ENCODE measurements at places on chromosomes 7 and 10.

DNA sequence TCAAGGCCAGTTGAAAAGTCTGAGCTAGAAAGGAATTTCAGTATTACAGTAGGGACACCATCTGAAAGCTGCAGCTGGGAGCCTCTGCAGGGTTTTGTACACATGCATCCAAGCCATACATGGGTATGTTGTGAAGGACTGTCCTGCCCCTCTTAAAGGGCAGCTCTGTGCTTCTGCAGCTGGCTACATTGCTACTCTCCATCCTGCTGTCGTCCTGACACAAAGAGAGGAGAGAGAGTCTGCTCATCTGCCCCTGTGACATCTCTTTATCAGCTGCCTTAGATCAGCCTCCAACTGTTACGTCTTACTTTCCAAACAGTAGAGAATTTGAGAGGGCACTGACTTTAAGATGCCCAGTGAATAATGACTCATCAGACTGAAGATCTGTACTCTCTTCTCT is 602.7 kb downstream of the SORCS3 start:
- DNase-seq: no peak

- DNase-seq: no peak
These were observed 56.3 kb upstream of the FAM3C start for GRCh38 chr7:121452389-121452788.

- no peak for DNase-seq
These were observed 50.6 kb downstream of the PNLIPRP2 start for GRCh38 chr10:116671274-116671926.

DNA sequence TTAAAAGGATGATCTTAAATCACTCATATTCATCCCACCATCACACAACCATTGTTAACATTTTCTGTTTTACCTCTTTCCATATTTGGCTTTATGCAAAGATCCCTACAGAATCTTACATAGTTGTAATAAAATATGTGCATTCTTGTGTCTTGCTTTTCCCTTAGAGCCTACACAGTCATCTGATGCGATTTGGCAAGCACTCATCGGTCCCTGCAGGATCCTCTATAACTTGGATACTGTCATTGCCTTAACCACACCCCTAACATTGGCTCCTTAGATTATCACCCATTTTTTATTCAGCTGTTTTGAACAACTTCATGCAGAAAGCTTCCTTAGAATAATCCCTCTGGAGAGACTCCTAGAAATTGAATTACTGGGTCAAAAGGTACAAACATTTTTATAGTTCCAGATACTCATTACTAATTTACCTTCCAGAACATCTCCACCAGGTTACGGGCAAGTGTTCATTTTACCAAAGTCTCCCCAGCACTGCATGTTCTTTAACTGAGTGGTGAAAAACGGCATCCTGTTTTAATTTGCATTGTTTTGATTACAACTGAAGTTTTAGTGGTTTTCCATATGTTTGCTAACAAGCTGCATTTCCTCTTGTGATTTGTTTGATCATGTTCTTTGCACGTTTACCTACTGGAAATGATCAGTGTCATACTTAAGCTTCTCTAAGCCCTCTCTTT is 268.3 kb downstream of the GRID1 start:
- no peak for DNase-seq

- DNase-seq: no peak
These were observed 608.4 kb upstream of the KCND2 start for GRCh38 chr7:119664601-119665000.

DNA sequence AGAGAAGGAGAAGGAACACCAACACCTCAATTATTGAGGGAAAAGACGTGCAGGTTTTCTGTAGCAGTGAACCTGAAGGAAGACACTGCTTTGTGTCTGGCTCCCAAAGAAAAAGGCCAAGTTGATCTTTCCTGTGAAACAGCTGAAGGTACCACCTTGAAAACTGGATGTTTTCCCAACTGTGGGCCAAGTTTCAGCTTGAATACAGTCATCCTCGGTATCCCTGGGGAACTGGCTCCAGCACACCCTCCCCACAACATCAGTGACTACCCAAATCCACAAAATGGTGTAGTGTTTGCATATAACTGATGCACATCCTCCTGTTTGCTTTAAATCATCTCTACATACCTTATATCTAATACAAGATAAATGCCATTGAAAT is 297.0 kb upstream of the PITRM1 start:
- no peak for DNase-seq

DNA sequence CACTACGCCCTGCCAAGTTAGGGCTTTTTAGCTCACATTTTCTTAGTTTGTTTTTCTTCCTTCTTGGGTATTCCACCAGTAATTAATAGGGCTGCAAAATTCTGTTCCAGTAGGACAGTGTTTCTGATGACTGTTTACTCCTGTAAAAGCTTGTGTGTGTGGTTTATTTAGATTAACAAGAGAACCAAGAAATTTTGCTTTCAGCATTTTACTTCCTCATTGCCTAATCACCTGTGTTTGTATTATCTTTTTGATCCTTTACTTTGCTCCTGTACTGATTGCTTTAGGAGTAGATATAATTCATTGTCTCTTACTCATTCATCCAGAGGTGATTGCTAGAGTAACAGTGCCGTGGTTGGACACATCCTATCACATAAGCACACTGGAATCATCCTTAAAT is 27.7 kb downstream of the TDRD1 start:
- no peak for DNase-seq

- no peak for DNase-seq
These were observed 169.3 kb downstream of the LCOR start for GRCh38 chr10:97001183-97001991.

GRCh38 chr10:95214369-95214768 is 20.3 kb downstream of the ACSM6 start:
- no peak for DNase-seq

- DNase-seq: no peak
These were observed 246.9 kb upstream of the NEBL start for GRCh38 chr10:21144047-21144446.

DNA sequence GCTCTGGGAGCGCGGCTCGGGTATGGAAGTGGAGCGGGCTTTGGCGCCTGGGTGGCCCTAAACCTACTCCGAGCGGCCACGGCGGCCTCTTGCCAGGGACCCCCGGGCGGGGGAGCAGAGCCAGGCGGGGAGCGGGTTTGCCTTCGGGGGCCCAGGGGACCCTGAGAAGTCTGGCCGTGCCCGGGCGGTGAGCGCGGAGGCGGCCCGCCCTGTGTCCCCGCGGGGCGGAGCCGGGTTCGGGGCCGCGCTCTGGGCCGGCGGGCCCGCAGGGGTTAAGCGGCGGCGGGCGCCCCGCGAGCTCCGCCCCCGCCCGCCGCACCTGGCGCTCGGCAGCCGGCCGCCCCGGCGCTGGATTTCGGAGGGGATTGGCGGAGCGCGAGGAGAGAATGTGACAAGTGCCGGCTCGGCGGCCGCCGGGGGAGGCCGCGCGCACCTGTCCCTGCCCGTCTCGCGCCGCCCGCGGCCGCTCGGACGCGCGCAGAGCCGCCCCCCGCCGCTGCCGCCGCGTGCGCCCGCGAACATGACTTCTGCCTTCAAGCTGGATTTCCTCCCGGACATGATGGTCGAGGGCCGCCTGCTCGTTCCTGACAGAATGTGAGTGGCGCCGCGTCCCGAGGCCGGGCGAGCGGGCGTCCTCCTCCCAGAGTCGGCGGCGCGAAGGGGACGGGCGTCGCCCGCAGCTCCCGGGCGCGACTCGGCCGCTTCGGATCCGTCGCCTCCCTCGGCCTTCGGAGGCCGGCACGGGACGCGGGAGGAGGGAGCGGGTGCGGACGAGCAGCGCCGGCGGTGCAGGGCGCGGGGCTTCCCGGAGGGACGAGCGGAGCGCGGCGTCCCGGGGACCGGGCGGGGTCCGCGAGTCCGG is at the start of gene CELF2:
TSS of gene CELF2 (plus strand) at position 303 of the 862 bp plus-strand sequence. CDS start at position 521, 218 bp downstream.
- no peak for DNase-seq

DNA sequence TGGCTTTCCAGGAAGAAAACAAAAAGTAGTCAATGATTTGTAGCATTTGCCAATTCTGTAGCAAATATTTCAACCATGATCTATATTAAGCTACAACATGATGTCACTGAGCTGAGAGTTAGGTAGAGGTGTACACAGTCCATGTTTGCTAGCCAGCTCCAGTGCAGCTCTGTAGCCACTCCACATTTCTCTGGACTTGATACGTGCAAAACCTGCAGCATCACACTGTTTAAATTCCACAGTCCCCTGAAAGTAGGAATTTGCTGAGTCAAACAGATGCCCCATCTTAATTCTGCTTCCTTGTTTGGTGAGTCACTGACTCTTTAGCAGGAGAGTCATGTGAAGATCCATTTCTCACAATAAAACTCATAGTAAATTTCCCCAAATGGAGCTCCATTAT is 89.8 kb upstream of the LRRTM3 start:
- no peak for DNase-seq

GRCh38 chr7:99498546-99498944 is 1.5 kb downstream of the ZNF394 start:
- no peak for DNase-seq

GRCh38 chr10:100812978-100813377 is 67.6 kb downstream of the PAX2 start:
- DNase-seq: no peak

DNA sequence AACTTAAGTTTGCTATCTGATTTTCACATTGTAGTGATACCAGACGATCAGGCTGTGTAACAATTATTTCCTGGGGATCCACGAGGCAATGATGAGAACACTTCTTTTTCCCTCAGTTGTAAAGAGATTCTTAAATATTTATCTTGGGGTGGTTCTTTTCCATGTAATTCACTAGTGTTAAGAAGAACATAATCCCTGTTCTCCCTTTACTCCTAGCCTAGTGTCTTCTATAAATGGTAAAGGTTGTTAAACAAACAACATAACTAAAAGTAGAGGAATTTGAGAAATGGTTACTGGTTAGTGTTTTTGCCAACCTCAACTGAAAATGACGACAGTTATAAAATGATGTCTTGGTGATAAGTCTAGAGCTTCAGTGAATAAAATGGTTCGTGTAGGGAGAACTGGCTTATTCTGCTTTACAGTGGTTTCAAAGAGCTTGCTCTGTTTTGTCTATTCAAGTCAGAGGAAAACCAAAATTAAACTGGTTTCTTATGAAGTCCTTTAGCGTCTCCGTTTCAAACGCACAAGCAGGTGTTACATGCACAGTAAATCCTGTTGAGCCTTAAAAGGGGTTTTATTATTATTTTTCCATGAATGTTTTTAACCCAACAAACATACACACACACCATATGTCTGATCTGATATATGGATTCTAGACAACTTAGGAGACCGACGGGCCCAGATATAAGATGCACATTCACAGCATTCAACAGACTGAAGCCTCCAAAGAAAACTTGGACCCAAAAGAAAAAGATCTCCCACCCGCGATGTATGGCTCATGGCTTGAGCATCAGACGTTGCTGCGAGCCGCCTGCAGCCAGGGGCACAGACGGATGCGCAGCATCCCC is 1.1 kb downstream of the TBX20 start:
- no peak for DNase-seq

DNA sequence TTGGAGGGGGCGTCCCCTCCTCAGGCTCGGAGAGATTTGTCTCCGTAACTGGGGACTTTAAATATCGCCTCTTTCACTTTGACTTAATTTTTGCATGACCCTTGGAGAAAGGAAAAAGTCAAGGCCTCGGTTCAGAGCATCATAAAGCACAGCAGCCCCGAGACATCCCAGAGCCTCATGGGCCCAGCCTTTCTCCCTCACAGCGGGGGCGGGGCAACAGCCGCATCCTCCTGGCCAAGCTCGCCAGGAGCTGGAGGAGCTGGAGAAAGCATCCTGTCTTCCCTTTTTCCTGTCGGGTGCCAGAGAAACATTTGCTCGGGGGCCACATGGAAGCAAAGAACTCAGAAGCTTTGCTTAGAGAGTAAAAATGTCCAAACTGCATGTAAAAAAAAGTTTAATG is 43.6 kb upstream of the DPYSL4 start:
- DNase-seq: no peak

- DNase-seq: no peak
These were observed 114.2 kb downstream of the DYNC1I1 start for GRCh38 chr7:95886501-95887090.

GRCh38 chr7:33487998-33488682 is 358.8 kb downstream of the BBS9 start:
- peak; percentile 16 for DNase-seq

GRCh38 chr10:98420786-98421185 is 5.8 kb upstream of the PYROXD2 start:
- DNase-seq: no peak

DNA sequence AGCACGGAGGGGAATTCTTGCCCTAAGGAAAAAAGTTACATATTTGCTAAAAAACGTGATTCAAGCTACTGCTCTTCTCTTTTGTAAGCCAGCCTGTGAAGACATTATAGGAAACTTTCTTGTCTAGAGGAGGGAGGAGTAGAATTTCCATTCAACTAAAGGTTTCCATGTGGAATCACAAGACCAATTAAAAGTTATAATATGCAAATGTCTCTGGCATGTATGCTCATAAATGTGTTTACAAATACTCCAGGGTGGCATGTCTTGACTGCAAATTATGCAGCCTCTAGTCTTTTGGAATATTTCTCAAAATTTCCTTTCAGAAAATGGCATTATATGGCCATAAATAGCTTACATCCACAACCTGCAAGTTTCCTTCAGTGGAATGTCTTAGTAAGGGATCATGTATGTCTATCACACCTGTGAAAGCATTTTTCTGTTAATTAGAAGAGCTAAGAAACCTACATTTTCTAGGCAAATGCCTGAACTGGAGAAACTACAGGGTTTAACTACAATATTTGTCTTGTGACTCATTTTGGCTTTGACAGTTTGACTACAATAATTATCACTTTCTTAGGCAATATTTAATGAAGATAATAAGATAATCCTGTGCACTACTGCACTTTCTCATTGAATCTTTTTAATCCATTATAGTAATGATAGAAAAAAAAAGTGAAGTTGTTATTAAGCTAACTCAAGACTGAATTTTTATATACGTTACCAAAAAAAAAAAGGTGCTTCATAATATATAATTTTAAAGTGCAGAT is 111.1 kb upstream of the C10orf90 start:
- DNase-seq: no peak

- no peak for DNase-seq
These were observed at the start of gene JAZF1 for GRCh38 chr7:28180364-28181147. JAZF1 (minus strand) TSS chr7:28180795.

GRCh38 chr7:149765399-149766121 is 7.8 kb downstream of the ZNF467 start:
- DNase-seq: no peak

GRCh38 chr7:153433223-153433622 is 619.0 kb upstream of the DPP6 start:
- no peak for DNase-seq

DNA sequence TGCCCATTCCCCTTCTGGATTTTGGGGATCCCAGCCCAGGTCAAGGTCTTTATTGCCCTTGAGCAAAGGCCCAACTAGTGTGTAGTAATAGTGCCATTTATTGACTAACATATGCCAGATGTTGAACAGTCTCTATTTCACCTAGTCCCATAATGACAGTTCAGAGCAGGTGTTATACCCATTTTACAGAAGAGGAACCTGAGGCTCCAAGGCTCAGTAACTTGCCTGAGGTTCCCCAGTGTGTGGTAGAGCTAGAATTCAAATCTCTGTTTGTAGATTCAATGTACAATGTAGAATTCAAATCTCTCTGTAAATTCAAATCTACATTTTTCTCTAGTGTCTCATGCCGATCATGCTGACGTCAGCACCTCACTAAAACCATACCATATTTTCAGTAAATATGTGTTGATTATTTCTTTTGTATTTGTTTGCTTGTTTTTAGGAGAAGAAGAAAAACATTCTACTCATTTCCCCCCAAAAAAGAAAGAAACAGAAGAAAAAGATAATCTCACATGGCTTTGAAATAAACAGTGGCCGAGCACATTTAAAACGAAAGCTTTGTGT is 329.7 kb downstream of the PRPF18 start:
- no peak for DNase-seq
